ENCODE measurements at places on chromosomes 5 and 9.

DNA sequence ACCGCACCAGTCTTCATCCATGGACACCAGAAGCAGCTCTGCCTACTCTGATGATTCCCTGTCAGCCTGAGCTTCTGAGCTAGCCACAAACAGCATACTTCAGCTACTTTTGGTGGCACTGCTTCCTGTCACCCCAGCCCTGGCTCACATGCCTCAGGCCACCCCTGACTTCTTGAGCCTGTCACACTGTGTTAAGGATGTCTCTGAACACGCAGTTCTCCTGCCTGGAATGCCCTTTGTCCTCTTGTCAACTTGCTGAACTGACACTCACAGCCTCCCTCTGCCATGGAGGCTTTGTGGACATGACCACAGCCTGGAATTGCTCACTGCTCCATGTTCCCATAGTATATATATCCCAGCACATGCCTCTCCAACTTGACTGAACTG is 7.2 kb downstream of the MACROH2A1 start:
- peaks cover 65% of the 10 kb centered on the region for H3K36me3 ChIP-seq
- H3K27me3 ChIP-seq: no peaks in the 10 kb centered on the region
- peaks cover 78% of the 10 kb centered on the region for H3K4me1 ChIP-seq
- peak overlapping the region; percentile 64 for H3K27ac ChIP-seq
- DNase-seq: peak; percentile 12

GRCh38 chr5:33312571-33313549 is 127.9 kb upstream of the TARS1 start:
- H3K4me1 ChIP-seq: no peaks in the 10 kb centered on the region
- H3K27me3 ChIP-seq: no peaks in the 10 kb centered on the region
- H3K4me3 ChIP-seq: no peak overlapping the region
- no peaks in the 10 kb centered on the region for H3K36me3 ChIP-seq
- no peak for DNase-seq
- no peak overlapping the region for H3K27ac ChIP-seq

DNA sequence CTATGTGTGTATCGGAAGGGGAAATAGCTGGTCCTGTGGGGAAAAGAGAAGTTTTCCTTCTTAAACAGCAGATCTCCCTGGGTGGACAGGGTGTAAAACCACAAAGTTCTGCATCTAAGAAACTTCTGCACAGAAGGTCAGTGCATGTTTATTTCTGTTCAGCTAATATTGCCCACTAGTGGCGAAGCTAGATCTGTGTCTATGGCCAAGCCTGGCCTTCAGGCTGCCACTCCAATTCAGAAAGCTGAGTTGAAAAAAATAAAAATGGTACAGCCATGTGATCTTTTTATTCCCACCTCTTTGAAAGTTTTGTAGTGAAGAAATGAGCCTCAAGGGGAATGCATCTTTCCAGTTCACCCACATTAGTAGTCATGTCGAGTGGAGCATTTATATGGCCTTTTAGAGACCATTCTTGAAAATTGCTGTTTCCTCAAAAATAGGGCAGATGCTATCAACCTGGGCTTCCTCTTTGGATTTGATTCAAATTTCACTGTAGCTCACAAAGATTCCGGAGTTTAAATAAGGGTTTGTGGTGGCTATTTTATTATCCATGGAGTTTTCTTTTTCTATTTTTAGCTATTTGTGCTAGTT is 488.0 kb downstream of the PRELID2 start:
- no peak overlapping the region for H3K27ac ChIP-seq
- no peak for DNase-seq
- H3K4me1 ChIP-seq: no peaks in the 10 kb centered on the region
- H3K36me3 ChIP-seq: no peaks in the 10 kb centered on the region
- no peak overlapping the region for H3K4me3 ChIP-seq
- H3K27me3 ChIP-seq: no peaks in the 10 kb centered on the region

- H3K36me3 ChIP-seq: no peaks in the 10 kb centered on the region
- H3K27me3 ChIP-seq: peaks cover 3% of the 10 kb centered on the region
- DNase-seq: no peak
- peaks cover 4% of the 10 kb centered on the region for H3K4me1 ChIP-seq
- H3K27ac ChIP-seq: no peak overlapping the region
Observed at GRCh38 chr5:171725205-171725601, 60.4 kb upstream of the SMIM23 start.

DNA sequence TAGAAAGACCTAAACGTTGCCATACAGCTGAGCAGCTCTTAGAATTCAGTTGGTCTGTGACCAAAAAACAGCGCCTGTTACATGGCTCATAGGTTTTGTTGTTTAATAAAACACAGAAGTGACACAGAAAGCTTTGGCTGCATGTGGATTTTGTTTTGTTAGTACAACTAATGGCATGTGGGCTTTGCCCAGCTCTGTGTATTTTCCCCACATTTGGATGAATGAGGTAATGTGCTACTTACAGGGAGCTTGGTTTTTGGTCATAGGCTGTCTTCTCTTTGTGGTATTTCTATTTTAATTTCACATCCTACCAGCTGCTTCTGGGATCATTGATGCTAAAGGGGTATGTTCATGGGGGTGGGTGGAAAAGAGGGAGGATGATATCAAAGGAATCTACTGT is 37.0 kb upstream of the POU4F3 start:
- H3K27ac ChIP-seq: no peak overlapping the region
- H3K36me3 ChIP-seq: no peaks in the 10 kb centered on the region
- no peaks in the 10 kb centered on the region for H3K4me1 ChIP-seq
- no peak overlapping the region for H3K4me3 ChIP-seq
- no peak for DNase-seq
- H3K27me3 ChIP-seq: peaks cover 17% of the 10 kb centered on the region

- peaks cover 8% of the 10 kb centered on the region for H3K36me3 ChIP-seq
- peaks cover 69% of the 10 kb centered on the region for H3K27me3 ChIP-seq
- H3K4me1 ChIP-seq: peaks cover 21% of the 10 kb centered on the region
- H3K4me3 ChIP-seq: no peak overlapping the region
- no peak overlapping the region for H3K27ac ChIP-seq
Observed at GRCh38 chr9:106861640-106862109, 1.3 kb upstream of the ZNF462 start.

GRCh38 chr5:106545325-106545724 is 1125.4 kb downstream of the EFNA5 start:
- no peaks in the 10 kb centered on the region for H3K36me3 ChIP-seq
- H3K27ac ChIP-seq: no peak overlapping the region
- no peaks in the 10 kb centered on the region for H3K27me3 ChIP-seq
- H3K4me3 ChIP-seq: no peak overlapping the region
- H3K4me1 ChIP-seq: no peaks in the 10 kb centered on the region

- DNase-seq: no peak
- H3K36me3 ChIP-seq: no peaks in the 10 kb centered on the region
- H3K27ac ChIP-seq: no peak overlapping the region
Observed at GRCh38 chr5:102922799-102923477, 167.8 kb downstream of the PAM start.

DNA sequence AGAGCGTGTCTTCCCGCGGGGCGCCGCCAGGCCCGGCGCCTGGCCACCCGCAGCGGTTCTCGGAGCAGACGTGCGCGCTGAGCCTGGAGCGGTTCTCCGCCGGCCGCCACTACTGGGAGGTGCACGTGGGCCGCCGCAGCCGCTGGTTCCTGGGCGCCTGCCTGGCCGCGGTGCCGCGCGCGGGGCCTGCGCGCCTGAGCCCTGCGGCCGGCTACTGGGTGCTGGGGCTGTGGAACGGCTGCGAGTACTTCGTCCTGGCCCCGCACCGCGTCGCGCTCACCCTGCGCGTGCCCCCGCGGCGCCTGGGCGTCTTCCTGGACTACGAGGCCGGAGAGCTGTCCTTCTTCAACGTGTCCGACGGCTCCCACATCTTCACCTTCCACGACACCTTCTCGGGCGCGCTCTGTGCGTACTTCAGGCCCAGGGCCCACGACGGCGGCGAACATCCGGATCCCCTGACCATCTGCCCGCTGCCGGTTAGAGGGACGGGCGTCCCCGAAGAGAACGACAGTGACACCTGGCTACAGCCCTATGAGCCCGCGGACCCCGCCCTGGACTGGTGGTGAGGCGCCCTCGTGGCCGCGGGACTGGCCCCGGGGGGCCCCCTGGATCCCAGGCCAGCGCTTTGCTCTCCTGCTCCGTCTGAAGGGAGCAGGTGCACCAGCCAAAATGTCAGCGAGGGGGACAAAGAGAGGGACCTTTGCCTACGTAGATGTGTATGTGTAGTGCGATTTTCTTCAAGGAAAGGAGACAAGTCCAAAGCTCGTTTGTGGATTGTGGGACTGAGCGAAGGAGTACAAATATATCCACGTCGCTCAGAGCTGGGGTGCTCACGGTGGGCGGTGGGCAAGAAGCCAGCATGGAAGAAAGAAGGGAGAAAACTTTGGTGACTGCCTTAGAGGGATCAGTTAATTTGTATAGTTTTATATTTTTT is 19.5 kb downstream of the BTNL9 start:
- no peak for DNase-seq
- no peaks in the 10 kb centered on the region for H3K36me3 ChIP-seq
- peaks cover 66% of the 10 kb centered on the region for H3K27me3 ChIP-seq
- H3K27ac ChIP-seq: no peak overlapping the region
- no peak overlapping the region for H3K4me3 ChIP-seq

DNA sequence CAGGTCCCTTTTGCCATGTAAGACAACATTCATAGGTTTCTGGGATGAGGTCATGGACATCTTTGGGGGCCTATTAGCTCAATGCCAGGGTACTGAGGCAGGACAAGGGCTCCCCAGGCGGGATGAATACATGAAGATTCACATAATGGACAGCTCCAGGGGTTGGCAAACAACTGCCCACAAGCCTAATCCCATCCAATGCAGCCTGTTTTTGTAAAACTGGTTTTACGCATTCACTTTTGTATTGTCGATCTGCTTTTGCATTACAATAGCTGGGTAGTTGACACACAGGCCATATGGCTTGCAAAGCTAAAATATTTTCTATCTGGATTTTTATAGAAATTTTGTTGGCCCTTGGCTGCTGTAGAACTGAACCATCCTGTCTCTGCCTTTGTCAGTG is 248.5 kb upstream of the PANK3 start:
- DNase-seq: no peak
- H3K36me3 ChIP-seq: no peaks in the 10 kb centered on the region
- H3K27ac ChIP-seq: no peak overlapping the region
- no peaks in the 10 kb centered on the region for H3K4me1 ChIP-seq

DNA sequence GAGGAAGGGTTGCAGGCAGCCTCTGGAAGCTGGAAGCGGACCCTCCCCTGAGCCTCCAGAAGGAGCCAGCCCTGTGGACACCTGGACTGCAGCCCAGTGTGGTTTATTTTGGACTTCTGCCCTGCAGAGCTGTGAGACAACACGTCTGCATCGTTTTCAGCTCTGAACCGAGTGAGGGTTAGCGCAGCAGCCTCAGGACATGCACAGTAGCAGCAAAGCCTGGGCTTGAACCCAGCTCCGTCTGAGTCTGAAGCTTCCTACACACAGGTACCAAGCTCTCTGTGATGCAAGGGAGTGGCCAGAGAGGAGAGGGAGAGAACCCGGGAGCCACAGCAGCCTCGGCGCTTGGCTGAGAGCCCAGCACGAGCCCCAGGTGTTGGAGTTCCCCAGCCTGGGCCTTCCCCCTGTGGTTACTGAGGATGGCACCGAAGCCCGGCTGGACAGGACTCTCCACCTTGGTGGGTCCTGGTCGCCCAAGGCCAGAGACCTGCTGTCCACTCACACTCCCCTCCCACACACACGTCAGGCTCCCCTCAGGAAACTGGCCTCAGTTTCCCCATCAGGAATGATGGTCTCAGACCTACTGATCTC is 128.2 kb downstream of the OLFM1 start:
- H3K4me3 ChIP-seq: no peak overlapping the region
- DNase-seq: no peak
- no peaks in the 10 kb centered on the region for H3K36me3 ChIP-seq
- H3K27ac ChIP-seq: no peak overlapping the region

- H3K4me1 ChIP-seq: peaks cover 58% of the 10 kb centered on the region
- peaks cover 15% of the 10 kb centered on the region for H3K27me3 ChIP-seq
- peak overlapping the region; percentile 89 for H3K27ac ChIP-seq
- H3K36me3 ChIP-seq: peaks cover 3% of the 10 kb centered on the region
- no peak for DNase-seq
- peak overlapping the region; percentile 70 for H3K4me3 ChIP-seq
Observed at GRCh38 chr9:134390947-134391318, 64.7 kb downstream of the RXRA start.

DNA sequence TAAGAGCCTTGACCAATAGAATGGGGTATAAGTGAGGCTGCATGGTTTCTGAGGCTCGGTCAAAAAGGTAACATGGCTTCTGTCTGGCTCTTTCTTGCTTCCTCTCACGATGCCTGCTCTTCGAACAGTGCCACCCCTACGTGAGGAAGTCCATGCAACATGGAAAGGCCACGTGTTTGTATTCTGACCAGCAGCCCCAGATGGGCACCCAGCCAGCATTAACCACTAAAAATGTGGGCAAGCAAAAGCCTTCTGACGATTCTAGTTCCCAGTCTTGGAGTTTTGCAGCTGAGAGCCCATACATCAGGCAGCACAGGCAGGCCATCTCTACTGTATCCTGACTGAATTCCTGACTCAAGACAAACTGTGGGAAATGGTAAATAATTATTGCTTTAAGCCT is 24.2 kb upstream of the NREP start:
- no peak overlapping the region for H3K4me3 ChIP-seq
- no peak overlapping the region for H3K27ac ChIP-seq
- DNase-seq: no peak
- no peaks in the 10 kb centered on the region for H3K4me1 ChIP-seq
- H3K27me3 ChIP-seq: peaks cover 14% of the 10 kb centered on the region

DNA sequence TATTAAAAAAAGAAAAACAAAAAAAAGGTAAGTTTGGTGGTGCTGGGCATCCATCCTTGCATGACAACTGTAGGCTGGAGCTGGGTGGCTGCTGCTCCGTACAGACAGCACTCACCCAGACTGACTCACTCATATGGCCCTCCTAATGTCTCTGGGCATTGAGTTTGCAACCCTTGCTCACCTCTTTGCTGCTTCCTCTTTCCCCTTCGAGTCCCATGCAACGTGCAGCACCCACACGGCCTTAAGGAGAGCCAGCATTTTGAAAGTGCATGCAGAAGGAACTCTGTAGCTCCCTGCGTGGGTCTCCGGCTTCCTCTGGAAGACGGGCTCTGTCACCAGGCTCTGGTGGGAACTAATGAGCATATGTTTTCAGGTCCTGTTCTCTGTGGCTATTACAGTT is 60.5 kb upstream of the ENTREP1 start:
- no peaks in the 10 kb centered on the region for H3K4me1 ChIP-seq
- H3K36me3 ChIP-seq: no peaks in the 10 kb centered on the region
- H3K27ac ChIP-seq: no peak overlapping the region
- H3K4me3 ChIP-seq: no peak overlapping the region
- peaks cover 5% of the 10 kb centered on the region for H3K27me3 ChIP-seq
- DNase-seq: no peak

DNA sequence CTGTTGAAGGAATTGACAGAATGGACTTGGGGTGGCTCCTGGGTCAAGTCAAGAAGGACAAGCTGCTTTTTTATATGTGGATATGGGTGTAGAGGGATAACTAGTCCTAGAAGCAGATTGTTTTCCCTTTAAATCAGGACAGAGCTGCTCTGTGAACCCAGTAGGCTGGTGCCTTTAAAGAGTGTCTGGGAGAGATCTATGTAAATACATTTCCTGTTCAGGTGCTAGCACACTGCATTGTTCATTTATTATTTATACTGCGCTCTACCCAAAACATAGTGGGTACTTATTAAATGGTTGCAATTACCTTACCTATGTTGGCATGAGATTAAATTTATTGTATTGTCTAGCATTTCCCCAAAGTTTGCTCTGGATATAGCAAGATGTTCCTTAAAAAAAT is 86.6 kb upstream of the EQTN start:
- H3K4me1 ChIP-seq: peaks cover 23% of the 10 kb centered on the region
- no peaks in the 10 kb centered on the region for H3K36me3 ChIP-seq
- DNase-seq: no peak
- no peak overlapping the region for H3K4me3 ChIP-seq

- H3K4me3 ChIP-seq: peak overlapping the region; percentile 95
- peaks cover 13% of the 10 kb centered on the region for H3K36me3 ChIP-seq
- H3K27me3 ChIP-seq: peaks cover 4% of the 10 kb centered on the region
- H3K27ac ChIP-seq: peak overlapping the region; percentile 98
Observed at GRCh38 chr5:146447734-146448380, 724 bp downstream of the TCERG1 start.

- no peak overlapping the region for H3K4me3 ChIP-seq
- H3K36me3 ChIP-seq: no peaks in the 10 kb centered on the region
- no peaks in the 10 kb centered on the region for H3K4me1 ChIP-seq
Observed at GRCh38 chr9:74524289-74524688, 27.2 kb downstream of the RORB start.
